LHCN-M2 (cell line): ENCODE measurements at places on chromosomes 12 and 14. TPM values are rescaled to one million over a fixed set of nuclear protein-coding genes. Genes with fewer than 3 reads are reported as not detected.

GRCh38 chr14:75987201-75987970 is 1.8 kb downstream of the IFT43 start:
- no peak for DNase-seq

ESPL1 gene
- 14.8 and 18.2 TPM in 2 replicates for total RNA-seq

DNA sequence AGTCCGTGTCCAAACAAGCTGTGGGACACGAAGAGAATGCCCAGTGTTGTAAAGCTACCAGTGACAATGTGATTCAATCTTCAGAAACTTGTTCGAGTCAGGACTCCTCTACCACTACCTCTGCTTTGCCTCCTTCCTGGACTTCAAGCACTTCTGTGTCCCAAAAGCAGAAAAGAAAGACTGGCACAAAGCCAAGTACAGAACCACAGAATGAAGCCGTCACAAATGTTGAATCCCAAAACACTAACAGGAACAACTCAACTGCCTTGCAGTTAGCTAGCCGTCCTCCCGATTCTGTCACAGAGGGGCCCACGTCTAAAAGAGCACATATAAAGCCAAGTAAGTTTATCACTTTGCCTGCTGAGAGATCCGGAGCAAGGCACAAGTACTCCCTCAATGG is 284.9 kb downstream of the LRFN5 start:
- DNase-seq = no peak

GRCh38 chr12:75754698-75755097 is 243.3 kb upstream of the KRR1 start:
- peak; percentile 35 for DNase-seq

DNA sequence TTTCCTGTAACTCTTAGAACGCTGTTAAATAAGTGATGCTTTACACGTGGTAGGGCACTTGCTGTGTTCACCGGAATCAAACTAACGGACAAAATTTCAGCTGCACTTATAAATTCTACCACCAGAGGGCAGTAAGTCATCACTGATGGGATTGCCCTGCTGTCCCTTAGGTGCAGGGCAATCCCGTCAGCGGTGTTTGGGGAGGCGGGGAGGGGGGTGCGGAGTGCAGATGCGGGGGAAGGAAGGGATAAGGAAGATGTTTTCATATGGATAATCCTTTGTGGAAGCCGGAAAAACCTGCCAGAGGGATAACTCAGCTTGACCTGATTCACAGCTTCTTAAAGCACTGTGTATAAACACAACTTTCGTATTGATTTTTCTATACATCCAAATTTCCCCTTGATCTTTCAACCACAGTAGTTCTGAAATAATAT is 21.7 kb upstream of the SLC10A1 start:
- peak; percentile 49 for DNase-seq

DNA sequence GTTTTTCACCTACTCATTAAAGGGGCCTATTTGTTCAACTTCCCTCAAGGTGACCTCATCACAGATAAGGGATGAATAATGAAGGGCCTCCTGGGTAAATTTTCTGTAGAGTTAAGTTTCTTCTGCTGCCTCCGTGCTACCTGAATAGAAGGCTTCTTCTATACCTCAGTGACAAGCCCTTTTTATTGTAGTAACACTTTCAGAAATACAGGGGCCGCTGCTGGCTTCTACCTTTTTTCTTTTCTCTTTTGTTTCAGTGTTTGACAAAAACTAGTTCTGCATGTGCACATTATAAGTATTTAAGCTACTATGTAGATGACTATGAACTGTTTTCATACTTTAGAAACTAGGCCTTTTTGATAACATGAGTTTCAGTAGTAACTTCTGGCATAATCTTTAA is 207.0 kb downstream of the NAV3 start:
- no peak for DNase-seq

PUS1 gene
- 13.3 and 17.7 TPM in 2 replicates for total RNA-seq

DNA sequence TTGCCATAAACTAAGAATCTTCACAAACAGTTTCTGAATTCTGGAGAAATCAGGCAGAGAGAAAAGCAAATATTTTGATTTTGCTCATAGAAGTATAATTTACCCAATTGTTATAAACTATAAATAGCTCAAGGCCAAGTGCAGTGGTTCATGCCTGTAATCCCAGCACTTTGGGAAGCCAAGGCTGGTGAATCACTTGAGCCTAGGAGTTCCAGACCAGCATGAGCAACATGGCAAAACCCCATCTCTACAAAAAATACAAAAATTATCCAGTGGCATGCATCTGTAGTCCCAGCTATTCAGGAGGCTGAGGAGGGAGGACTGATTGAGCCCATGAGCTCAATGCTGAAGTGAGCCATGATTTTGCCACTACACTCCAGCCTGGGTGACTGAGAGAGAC is 19.6 kb upstream of the MMP19 start:
- peak; percentile 46 for DNase-seq

FKBP3 gene
- total RNA-seq = 45.9 and 59.0 TPM in 2 replicates

- DNase-seq = no peak
Measured at GRCh38 chr14:92254786-92255185, 68.2 kb upstream of the SLC24A4 start.

GRCh38 chr12:108571609-108572165 is 9.3 kb downstream of the ISCU start:
- DNase-seq = no peak

SLC22A17 gene
- 13.5 and 16.0 TPM in 2 replicates for total RNA-seq

KLHL33 gene
- not detected in 2 replicates for total RNA-seq

- DNase-seq = no peak
Measured at GRCh38 chr12:7905071-7905470, 30.9 kb downstream of the SLC2A3 start.

OAS2 gene
- 2.9 and 9.9 TPM in 2 replicates for total RNA-seq

DNA sequence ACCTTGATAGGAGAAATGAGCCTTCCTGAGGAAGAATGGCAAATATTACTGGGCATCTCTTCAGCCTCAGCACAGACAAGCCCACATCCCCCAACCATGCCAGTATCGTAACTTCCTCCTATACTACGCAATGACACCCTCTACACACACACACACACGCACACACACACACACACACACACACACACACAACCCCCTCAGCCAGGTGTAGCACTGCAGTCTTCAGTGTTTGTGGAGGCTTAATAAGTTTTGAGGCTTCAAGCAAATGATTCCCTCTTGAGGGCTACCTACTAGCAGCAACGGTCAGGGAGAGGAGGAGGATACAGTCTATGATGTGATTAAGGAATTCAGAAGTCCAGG is 1.6 kb downstream of the DGKA start:
- peak; percentile 23 for DNase-seq

DNA sequence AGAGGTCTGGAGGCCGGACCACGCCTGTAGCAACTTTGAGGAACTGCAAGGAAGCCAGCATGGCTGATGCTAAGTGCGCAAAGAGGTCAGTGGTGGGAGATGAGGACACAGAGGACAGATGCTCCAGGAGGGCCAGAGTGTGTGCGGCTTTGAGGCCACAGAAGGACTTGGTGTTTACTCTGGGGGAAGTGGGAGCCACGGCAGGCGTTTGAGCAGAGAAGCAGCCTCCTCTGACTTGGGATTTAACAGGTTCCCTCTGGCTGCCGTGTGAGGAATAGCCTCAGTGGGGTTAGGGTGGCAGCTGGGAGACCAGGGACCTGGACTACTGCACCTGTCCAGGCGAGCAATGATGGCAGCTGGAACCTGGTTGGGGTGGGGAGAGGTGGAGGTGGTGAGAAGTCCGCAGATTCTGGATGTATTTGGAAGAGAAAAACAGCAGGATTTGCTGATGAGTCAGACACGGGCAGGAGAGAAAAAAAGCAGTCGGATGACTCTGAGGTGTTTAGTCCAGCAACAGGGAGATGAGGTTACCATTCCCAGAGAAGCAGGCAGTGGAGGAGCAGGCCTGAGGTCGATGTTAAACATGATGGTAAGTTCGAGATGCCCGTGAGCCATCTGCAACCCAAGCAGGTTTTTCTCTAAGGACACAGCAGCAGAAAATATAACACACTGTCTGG is 143.5 kb downstream of the SCARB1 start:
- DNase-seq = peak; percentile 75

DNA sequence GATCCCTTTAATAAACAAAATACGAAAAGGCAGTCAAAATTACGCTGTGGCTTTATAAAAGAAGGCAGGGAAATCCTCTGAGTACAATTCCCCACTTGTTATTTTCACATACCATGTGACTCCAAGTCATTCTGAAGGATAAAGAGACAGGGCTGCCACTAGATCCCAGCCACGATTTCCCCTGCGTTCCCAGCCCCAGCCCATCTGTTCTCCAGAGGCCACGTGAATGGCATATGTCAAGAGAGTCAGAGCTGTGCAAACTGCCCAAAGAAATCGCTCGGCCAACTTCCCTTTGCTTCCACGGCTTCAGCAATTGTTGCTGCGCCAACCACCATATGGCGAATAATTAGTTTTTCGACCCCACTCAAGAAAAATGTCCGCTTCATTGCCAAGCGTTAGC is 161.3 kb downstream of the C12orf42 start:
- DNase-seq = no peak
